T-helper 22 cell (primary cell): ENCODE measurements at places on chromosomes 5 and 9.

DNA sequence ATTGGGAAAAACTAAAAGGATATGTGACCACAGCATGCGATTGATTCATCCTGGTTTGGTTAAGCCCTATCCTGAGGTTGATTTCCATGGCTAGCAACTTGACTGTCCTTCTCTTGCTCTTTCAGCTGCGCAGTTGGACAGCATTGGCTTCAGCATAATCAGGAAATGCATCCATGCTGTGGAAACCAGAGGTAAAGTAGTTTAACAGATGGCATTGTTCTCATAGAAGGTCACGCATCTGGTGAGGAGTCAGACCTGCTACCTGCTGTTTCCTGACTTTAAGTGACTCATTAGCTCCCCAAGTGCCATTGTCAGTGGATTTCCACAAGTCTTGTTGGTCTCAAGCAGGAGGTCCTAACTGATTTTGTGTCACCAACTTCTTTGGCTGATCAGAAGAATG lies 266.9 kb downstream of the ARHGAP26 start:
- DNase-seq: no peak

DNA sequence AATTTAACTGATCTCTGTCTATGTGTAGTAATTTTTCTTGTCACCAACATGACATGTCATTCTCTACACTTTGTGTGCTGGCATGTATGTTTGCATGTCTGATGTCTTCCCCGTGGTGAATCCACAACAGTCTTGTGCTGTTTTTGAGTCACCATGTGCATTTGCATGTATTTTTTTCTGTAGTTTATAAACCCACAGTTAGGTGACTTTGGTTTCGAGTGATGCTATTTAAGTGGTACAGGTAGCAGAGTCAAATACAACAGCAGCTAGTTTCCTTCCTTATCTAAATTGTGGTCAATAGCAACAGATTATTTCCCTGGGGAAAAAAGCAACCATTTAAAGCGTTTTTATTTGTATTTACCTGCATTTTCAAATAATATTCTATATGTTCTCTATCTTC lies 89.9 kb upstream of the FSD1L start:
- DNase-seq: no peak

DNA sequence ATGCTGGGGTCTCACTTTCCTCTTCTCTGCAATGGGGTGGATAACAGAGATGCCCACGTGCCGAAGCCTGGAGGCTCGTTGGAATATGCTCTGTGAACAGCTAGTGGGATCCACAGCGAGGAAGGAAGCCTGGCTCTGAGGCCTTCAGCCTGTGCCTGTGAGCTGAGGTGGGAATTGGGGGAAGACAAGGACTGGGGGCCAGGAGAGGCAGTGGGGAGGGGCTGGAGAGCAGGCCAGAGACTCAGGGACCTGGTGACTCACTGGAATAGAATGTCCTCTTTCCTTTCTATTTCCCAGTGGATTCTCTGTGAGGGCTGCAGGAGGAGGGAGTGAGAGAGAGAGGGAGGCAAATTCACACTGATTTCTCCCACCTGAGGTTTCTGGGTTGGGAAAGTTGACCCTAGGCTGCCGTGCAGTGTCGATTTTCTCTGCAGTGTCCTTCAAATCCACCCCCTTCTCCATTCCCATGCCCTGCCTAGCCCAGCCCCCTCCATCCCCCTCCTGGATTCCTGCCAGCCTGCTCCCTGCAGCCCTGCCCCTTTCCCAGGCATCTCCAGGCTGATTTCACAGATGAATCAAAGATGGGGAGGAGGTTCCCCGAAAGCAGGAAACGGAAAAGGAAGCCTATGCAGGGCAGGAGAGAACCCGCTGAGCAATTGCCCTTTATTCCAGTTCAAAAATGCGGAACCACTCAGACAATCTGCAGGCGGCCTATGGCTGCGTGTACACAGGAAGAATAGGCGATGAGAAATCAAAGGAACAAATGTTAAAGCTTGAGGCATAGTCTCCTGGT lies 1.4 kb upstream of the SPAAR start:
- DNase-seq: no peak

DNA sequence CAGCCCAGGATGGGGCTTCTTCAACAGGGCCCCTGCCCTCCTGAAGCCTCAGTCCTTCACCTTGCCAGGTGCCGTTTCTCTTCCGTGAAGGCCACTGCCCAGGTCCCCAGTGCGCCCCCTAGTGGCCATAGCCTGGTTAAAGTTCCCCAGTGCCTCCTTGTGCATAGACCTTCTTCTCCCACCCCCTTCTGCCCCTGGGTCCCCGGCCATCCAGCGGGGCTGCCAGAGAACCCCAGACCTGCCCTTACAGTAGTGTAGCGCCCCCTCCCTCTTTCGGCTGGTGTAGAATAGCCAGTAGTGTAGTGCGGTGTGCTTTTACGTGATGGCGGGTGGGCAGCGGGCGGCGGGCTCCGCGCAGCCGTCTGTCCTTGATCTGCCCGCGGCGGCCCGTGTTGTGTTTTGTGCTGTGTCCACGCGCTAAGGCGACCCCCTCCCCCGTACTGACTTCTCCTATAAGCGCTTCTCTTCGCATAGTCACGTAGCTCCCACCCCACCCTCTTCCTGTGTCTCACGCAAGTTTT lies 23.6 kb downstream of the PCDHGC5 start:
- DNase-seq: peak; percentile 59

DNA sequence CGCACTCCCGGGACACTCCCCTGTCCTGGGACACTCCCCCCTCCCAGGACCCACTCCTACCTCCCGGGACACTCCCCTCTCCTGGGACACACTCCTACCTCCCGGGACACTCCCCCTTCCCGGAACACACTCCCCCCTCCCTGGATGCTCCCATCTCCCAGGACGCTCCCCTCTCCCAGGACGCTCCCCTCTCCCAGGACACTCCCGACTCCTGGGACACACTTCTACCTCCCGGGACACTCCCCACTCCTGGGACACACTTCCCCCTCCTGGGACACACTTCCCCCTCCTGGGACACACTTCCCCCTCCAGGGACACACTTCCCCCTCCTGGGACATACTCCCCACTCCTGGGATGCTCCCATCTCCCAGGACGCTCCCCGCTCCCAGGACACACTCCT lies 95.6 kb downstream of the RXRA start:
- no peak for DNase-seq

DNA sequence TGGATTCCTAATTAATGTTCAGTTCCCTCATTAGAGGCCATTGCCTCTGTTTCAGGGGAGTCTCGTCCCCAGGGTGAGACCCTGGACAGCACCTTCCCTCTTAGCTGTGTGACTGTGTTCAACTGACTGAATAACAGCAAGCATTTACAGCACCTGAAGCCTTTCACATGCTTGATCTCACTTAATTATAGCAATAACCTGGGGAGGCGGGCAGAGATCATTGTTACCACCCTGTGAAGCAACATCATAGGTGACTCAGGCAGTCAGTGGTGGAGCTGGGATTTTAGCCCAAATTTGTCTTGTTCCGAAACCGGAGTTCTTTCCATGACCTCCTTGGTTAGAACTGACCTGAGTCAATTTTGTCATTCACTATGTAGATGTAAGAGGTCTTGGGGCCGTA lies 105.2 kb upstream of the RAD23B start:
- no peak for DNase-seq

GRCh38 chr9:95167998-95168397 lies 149.5 kb downstream of the FANCC start:
- peak; percentile 5 for DNase-seq

GRCh38 chr9:76605321-76605900 lies 146.4 kb downstream of the GCNT1 start:
- no peak for DNase-seq

GRCh38 chr5:167721926-167722440 lies 569.5 kb upstream of the WWC1 start:
- DNase-seq: no peak

DNA sequence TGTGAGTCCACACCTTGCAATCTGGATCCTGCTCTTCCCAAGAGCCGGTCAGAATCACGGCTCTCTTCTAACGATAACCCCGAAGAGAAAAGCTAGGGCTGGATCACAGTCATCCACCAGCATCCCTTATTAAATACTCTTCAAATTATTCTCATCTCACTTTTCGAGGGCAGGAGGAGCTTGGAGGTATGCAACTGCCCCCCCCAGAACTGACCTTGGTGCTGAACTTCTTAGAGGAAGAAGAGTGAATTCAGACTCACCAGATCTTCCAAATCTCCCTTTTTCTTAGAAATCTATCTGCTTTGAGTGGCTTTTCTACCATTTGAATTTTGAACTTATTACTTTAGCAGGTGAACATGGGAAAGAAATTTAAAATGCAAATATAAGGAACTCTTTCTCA lies 75.7 kb downstream of the MED10 start:
- no peak for DNase-seq

DNA sequence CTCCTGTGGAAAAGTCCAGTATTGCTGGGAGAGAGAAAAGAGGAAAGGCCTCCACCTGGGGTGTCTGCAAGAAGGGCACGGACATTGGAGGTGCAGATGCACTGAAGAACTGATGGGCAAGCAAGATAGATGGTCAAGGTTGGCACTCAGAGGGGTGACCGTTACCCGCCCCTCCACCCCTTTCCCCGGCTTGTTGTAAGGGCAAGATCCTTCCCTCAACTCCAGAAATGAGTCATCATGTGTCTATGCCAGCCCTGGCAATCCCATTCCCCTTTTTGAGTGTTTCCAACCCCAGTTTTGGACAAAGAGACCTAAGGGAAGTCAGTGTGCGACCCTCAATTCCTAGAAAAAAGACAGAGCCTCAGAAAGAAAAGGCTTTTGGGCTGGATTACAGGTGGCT lies 34.9 kb upstream of the ATP6V1G1 start:
- no peak for DNase-seq

GRCh38 chr5:15807871-15808270 lies 307.9 kb downstream of the FBXL7 start:
- DNase-seq: no peak

GRCh38 chr9:6944896-6945295 lies 187.1 kb downstream of the KDM4C start:
- no peak for DNase-seq
